ENCODE measurements at places on chromosomes 3 and 15.

DNA sequence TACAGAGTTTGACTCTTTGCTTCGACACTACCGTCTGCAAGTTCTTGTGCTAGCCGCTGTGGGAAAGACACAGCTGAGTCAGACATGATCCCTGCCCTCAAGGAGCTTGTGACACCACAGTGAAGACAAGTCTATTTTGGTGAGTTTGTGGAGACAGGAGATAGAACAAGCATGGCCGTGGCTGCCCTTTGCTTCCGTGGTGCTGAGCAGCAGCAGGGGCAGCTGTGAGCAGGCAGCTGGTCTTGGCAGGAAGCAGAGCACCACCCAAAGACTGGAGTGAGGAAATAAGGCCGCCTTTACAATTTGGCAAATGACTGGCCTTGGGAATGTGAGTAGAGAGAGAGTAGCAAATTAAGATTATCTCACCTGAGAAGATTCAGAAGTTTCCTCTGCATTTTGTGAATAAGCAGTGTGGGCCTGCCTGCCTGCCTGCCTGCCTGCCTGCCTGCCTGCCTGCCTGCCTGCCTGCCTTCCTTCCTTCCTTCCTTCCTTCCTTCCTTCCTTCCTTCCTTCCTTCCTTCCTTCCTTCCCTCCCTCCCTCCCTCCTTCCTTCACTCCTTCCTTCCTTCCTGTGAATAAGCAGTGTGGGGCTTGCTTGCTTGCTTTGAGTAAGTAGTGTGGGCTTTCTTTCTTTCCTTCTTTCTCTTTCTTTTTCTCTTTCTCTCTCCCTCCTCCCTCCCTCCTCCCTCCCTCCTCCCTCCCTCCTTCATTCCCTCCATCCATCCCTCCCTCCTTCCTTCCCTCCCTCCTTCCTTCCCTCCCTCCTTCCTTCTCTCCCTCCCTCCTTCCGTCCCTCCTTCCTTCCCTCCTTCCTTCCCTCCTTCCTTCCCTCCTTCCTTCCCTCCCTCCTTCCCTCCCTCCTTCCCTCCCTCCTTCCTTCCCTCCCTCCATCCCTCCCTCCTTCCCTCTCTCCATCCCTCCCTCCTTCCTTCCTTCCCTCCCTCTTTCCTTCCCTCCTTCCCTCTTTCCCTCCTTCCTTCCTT is 1.6 kb upstream of the GCNT3 start:
- H3K27ac ChIP-seq, result no peak overlapping the region
- peaks cover 15% of the 10 kb centered on the region for H3K27me3 ChIP-seq
- H3K4me3 ChIP-seq, result no peak overlapping the region

DNA sequence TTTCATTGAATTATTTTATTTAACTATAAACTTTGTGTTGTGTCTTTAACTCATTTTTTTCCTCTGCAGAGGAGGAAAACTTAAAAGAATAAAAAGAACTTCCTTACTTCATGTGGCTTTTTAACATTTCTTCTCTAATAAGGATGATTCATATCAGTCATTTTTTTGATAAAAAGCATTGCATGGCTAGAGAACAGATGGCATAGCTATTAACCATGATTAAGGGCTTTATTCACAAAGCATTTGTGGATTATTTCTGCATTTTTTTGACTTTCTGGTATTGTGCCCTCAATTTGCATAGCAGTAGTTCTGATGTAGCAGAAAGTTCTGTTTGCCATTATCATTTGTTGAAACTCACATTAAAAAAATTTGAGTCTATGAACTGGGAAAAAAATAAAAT is 540.8 kb downstream of the SI start:
- no peak overlapping the region for H3K4me3 ChIP-seq
- DNase-seq, result no peak
- H3K4me1 ChIP-seq, result no peaks in the 10 kb centered on the region
- H3K27me3 ChIP-seq, result no peaks in the 10 kb centered on the region
- peaks cover 6% of the 10 kb centered on the region for H3K36me3 ChIP-seq
- H3K27ac ChIP-seq, result no peak overlapping the region

- H3K4me1 ChIP-seq, result no peaks in the 10 kb centered on the region
- 0 out of 2 replicates have a peak, but pooled peaks cover 13% of the 10 kb centered on the region for H3K36me3 ChIP-seq
- peaks cover 5% of the 10 kb centered on the region for H3K27me3 ChIP-seq
- H3K4me3 ChIP-seq, result no peak overlapping the region
- H3K27ac ChIP-seq, result no peak overlapping the region
Measured at GRCh38 chr3:183816681-183817510, 8.5 kb downstream of the MAP6D1 start.

GRCh38 chr15:81514725-81515124 is 140.7 kb upstream of the TMC3 start:
- H3K27me3 ChIP-seq, result peaks cover 2% of the 10 kb centered on the region
- no peak overlapping the region for H3K27ac ChIP-seq
- no peaks in the 10 kb centered on the region for H3K36me3 ChIP-seq

DNA sequence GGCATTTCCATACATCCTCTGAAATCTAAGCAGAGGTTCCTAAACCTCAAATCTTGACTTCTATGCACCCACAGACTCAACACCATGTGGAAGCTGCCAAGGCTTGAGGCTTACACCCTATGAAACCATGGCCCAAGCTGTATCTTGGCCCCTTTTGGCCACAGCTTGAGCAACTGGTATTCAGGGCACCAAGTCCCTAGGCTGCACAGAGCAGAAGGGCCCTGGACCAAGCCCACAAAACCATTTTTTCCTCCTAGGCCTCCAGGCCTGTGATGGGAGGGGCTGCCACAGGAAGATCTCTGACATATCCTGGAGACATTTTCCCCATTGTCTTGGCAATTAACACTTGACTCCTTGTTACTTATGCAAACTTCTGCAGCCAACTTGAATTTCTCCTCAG is 54.4 kb upstream of the IL12A start:
- no peak for DNase-seq
- H3K27me3 ChIP-seq, result peaks cover 2% of the 10 kb centered on the region
- H3K27ac ChIP-seq, result no peak overlapping the region
- peaks cover 28% of the 10 kb centered on the region for H3K36me3 ChIP-seq
- peaks cover 54% of the 10 kb centered on the region for H3K4me1 ChIP-seq
- H3K4me3 ChIP-seq, result no peak overlapping the region

DNA sequence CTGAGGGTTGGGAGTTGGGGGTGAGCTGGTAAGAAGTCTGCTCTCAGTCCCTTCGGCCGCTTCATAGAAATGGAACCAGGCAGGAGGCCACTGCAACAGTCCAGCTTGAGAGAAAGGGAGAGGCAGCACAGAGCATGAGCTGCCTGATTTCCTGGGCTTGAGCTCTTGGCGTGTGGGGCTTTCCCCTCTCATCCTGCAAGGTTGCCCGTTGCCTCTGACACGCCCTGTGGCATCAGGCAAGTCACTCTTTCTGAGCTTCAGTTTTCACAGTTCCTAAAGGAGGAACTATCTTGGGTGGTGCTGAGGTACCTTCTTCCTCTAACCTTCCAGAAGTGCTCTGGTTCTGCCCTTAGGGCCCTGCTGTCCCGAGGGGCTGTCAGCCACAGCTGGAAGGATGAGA is 4.9 kb downstream of the MESP2 start:
- peaks cover 58% of the 10 kb centered on the region for H3K4me1 ChIP-seq
- H3K27me3 ChIP-seq, result peaks cover 5% of the 10 kb centered on the region
- H3K36me3 ChIP-seq, result 0 out of 2 replicates have a peak, but pooled peaks cover 8% of the 10 kb centered on the region
- peak overlapping the region; percentile 92 for H3K27ac ChIP-seq

Data from HFFc6 (cell line).